Transverse colon (tissue), 4 donors: ENCODE measurements at places on chromosomes 3 and 15. TPM values are rescaled to one million over a fixed set of nuclear protein-coding genes. Genes with fewer than 3 reads are reported as not detected.

DNA sequence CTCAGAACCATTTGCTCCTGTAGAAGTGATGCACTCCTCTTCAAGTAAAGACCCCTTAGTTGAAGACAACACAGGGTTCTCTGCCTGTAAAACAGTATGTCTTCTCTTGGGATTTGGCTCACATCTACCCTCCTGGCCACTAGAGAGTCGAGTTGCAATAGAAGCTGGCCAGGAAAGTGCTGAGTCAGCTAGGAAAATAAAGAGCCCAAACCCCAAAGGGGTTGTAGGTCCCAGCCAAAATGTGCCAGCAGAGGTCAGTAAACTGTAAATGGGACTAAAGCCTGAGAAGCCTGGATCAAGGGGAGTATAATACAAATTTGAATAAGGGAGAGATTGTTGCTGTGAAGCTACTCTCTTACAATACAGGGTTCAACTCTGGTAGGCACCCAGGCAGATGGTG, 37.2 kb upstream of the THBS1 start:
- H3K27me3 ChIP-seq, result no peaks in the 10 kb centered on the region
- H3K4me1 ChIP-seq, result no peaks in the 10 kb centered on the region
- H3K27ac ChIP-seq, result no peak overlapping the region
- DNase-seq, result no peak
- no peak overlapping the region for H3K4me3 ChIP-seq
- H3K36me3 ChIP-seq, result no peaks in the 10 kb centered on the region

- DNase-seq, result no peak
- H3K4me3 ChIP-seq, result no peak overlapping the region
- H3K27me3 ChIP-seq, result no peaks in the 10 kb centered on the region
- no peak overlapping the region for H3K27ac ChIP-seq
- H3K36me3 ChIP-seq, result no peaks in the 10 kb centered on the region
- peaks cover 27% of the 10 kb centered on the region for H3K4me1 ChIP-seq
These were observed 51.0 kb upstream of the PLXND1 start for GRCh38 chr3:129657261-129658046.

Gene IQCH
- 1.6 TPM for total RNA-seq

Gene PROS1
- 16.7 TPM for total RNA-seq
